ENCODE measurements at places on chromosomes 3 and 15.

DNA sequence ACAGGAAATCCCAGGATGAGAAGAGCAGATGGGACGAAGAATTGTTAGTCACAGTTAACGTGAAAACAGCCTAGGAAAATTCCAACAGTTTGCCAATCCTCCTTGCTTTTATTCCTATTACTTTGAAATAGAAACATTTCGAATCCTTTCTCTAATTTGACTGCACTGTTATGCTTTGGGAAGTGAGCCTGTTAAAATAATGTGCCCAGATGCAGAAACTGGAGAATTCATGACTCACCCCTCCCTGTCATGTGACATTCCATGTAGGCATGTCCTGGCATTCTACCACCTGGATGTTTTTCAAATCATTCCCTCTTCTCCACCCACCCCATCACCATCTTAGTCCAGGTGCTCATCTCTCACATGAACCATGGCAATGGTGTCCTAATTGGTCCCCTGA is 107.3 kb downstream of the MINAR1 start:
- no peak for DNase-seq

DNA sequence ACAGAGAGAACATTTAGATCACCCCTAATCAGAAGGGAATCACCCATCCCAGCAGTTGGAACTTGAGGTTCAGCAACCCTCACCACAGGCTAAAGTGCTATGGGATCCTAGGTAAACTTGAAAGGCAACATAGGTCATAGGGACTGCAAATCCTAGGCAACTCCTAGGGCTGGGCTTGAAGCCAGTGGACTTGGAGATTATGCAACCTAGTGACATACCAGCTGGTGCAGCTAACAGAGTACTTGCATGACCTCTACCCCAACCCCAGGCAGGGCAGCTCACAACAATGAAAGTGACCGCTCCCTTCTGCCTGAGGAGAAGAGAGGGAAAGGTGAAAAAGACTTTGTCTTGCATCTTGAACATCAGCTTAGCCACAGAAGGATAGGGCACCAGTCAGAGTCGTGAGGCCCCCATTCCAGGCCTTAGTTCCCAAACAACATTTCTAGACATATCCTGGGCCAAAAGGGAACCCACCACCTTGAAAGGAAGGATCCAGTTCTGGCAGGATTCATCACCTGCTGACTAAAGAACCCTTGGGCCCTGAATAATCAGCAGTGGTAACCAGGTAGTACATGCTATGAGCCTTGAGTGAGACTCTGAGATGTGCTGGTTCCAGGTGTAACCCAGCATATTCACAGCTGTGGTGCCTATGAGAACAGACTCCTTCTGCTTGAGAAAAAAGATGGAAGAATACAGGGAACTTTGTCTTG is 37.6 kb upstream of the FBN1 start:
- no peak for DNase-seq

DNA sequence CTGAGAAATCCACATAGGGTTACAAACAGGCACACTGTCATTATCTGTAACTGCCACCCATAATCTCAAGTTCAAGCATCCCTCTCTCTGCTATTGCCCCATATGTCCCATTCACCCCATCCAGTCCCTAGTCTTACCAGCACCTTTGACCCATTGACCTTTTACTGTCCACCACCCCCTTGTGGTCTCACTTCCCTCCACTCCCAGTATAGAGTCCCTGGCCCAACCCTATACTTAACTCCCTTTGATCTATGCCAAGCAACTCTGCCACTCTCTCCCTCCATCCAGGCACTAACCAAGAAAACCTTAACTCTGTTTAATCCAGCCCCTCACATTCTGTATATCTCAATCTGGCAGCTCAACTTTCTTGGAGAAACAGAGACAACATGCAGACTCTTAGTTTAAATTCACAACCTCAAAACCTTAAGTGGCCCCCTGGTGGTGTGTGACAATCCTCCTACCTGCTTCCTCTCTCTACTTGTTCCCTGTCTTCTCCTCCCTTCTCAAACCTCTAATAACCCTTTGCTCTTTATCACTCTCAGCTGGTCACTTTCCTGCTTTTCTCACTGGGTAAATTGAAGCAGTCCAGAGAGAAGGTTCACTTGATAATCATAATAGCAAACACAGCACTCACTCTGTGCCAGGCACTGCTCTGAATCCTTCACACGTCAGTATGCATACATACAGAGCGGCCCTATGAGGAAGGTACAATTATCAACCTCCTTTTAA is 162.7 kb downstream of the STT3B start:
- DNase-seq, result no peak

GRCh38 chr3:141129541-141130011 is 78.4 kb downstream of the SPSB4 start:
- no peak for DNase-seq

DNA sequence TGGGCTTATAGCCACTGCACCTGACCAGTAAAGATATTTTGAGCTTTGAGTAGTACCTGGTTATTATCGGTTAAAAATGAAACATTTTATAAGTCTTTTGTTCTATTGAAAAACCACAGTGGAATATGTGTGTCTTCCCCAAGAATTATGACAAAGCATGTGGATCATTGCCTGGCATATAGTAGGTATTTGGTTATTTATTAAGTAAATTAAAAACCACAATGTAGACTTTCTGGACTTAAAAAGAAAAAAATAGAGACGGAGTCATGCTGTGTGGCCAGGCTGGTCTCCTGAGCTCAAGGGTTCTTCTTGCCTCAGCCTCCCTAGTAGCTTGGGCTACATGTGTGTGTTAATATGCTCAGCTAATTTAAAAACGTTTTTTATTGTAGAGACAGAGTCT is 43.5 kb downstream of the UBE2E2 start:
- DNase-seq, result no peak

- DNase-seq, result no peak
Observed at GRCh38 chr3:126540951-126541627, 17.1 kb downstream of the CHST13 start.

- DNase-seq, result no peak
Observed at GRCh38 chr3:15632212-15632580, 30.7 kb downstream of the BTD start.

- DNase-seq, result no peak
Observed at GRCh38 chr3:150345021-150345538, 63.0 kb upstream of the TSC22D2 start.

DNA sequence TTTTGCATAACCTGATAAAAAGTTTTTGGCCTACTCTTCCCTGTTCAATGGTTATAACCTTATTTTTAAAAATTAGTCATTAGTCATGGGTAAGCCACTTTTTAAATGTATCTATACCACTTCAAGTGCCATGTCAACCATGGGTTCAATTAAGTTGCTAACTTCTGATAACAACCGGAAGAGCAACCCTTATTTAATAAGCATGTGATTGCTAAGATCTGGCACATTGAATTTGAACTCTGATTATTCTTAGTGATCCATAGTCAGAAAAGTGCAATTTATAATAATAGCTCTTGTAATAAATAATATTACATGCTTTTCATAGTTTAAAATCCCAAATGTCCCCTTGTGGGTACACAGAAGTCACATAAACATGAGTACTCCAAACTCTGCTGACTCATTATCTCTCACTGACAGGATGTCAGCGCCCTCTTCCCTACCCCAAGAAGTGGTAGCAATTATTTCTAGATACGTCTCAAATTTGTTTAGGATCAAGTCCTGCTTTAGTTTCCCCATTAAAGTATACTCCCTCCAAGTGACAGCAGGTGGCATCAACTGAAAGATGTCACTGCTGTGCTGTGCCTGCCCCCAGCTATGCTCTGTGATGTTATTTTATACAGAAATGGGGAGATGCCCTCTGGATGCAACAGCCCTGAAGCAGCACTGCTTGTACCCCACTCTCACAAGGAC is 18.6 kb downstream of the SAMD7 start:
- DNase-seq, result no peak

GRCh38 chr3:82044930-82045705 is 283.7 kb upstream of the GBE1 start:
- DNase-seq, result no peak

- no peak for DNase-seq
Observed at GRCh38 chr15:35209838-35210237, 124.7 kb upstream of the NANOGP8 start.

GRCh38 chr3:36650271-36650671 is 114.1 kb downstream of the DCLK3 start:
- peak; percentile 24 for DNase-seq

GRCh38 chr3:125059488-125060245 is 3.9 kb upstream of the HEG1 start:
- no peak for DNase-seq

GRCh38 chr3:99365979-99366378 is 272.4 kb upstream of the COL8A1 start:
- DNase-seq, result no peak

DNA sequence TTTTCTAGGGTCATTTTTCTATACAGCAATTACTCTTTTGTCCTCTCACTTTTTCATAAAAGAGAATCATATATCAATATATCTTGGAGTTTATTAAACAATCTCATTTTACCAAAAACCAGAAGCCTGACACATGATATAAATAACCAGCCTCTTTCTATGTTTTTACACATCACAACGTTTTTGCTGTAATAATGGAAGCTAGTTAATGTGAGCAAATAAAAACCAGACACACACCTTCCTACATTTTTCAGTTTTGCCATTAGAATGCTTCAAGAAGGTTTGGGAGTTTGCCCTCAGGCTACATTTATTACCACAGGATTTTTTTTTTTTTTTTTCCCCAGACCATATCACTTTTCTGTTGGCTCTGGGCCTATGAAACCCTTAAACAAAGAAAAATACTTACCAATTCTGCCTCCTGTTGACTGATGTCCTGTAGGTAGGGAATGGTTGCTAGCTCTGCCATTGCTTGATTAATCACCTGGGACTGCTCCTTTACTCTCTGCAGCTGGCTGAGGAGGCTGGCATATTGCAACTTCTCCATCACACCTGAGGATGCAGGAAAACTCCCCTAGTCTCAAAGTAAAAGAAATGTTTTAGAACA is 165.5 kb downstream of the ECT2 start:
- DNase-seq, result no peak

- no peak for DNase-seq
Observed at GRCh38 chr3:11224010-11224409, 48.2 kb upstream of the ATG7 start.

GRCh38 chr3:68972358-68972979 is 40.1 kb upstream of the TAFA4 start:
- peak; percentile 28 for DNase-seq

GRCh38 chr3:155635056-155635455 is 109.8 kb downstream of the PLCH1 start:
- DNase-seq, result no peak

GRCh38 chr15:68047826-68048225 is 6.3 kb upstream of the PIAS1 start:
- DNase-seq, result no peak

- DNase-seq, result no peak
Observed at GRCh38 chr3:24290596-24290995, 204.1 kb downstream of the THRB start.

DNA sequence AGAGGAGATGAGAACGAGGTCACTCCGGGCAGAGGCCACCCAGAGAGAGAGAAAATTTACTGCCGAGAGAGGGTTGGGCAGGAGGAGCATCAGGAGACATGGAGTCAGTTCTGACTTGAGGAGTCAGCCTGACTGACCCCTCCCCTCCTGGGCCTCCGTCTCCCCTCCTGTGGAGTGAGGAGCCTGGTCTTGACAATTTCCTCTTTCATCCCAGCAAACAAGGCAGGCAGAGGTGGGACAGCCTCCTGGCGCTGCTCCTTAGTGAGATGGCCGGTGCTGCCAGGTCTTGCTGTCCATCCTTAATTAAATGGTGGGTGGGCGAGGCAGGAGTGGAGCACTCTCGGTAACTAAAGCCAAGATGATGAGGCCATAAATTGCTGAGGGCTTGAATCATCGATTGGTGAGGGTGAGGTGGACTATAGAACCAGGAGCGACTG is 60.6 kb downstream of the CYP11A1 start:
- DNase-seq, result no peak

DNA sequence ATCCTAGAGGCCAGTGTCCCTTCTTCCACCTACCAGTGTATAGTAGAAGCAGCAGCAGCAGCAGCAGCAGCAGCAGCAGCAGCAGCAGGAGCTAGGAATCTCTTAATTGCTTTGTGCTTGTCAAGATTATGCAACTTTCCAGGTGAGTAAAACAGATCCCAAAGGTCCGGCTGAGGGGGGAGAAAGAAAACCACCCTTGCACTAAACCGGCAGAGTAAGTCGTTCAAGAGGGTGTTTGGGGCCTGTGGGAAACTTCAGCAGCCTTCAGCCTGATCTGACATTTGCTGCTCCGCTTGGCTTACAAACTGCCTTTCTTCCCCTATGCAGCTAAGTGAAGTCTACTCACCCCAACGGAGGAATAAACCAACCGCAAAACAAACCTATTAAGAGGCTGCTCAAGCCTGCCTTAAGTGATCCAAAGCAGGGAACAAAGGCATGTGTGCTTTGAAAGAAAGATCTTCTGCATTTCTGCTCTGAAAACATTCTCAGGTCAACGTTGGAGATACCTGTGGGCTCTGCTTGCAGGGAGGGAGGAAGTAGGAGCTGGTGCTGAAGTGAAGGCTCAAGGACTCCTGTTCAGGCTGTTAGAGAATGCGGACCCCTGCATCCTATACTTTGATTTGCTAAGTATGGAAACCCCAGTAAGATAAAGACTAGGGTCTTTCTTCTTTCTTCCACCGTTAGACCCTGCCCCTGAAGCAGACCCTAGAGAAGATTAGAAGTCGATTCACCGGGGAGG is 35.7 kb upstream of the DLG1 start:
- DNase-seq, result no peak

GRCh38 chr3:129795186-129796010 is 98.1 kb downstream of the TMCC1 start:
- no peak for DNase-seq

- DNase-seq, result no peak
Observed at GRCh38 chr3:170205302-170205701, 16.9 kb upstream of the PRKCI start.

- DNase-seq, result no peak
Observed at GRCh38 chr3:179266701-179267211, 15.8 kb upstream of the KCNMB3 start.

GRCh38 chr3:94778289-94778688 is 715.4 kb downstream of the NSUN3 start:
- DNase-seq, result no peak

GRCh38 chr3:7280318-7280717 is 419.4 kb downstream of the GRM7 start:
- DNase-seq, result no peak

DNA sequence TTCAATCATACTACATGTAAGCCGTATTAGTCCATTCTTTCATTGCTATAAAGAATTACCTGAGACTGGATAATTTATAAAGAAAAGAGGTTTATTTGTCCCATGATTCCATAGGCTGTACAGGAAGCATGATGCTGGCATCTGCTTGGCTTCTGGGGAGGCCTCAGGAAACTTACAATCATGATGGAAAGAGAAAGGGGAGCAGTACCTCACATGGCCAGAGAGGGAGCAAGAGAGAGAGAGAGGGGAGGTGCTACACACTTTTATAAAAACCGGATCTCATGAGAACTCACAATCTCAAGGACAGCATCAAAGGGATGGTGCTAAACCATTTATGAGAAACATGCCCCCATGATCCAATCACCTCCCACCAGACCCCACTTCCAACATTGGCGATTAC is 14.3 kb upstream of the CLASP2 start:
- no peak for DNase-seq

DNA sequence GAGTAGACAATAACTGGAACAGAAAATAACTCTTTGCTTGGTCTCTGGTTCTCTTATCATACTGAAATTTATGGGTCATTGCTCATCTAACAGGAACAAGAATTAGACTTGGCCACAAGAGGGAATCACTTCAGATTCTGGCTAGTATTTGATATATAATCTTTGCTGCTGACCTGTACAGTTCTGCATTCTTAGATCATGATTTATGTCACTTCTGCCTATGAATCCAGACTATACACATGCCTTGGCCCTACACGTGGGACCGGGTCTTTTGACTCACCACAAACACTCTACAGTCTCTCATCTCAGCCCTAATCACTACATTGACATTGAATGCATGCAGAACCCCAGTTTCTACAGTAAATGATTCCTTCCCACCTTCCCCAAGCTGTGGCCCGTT is 162.5 kb upstream of the SOX2 start:
- DNase-seq, result no peak

Data from hepatic stellate cell (primary cell).